Omental fat pad (tissue), 4 donors: ENCODE measurements at places on chromosomes 4 and X. TPM values are rescaled to one million over a fixed set of nuclear protein-coding genes. Genes with fewer than 3 reads are reported as not detected.

DNA sequence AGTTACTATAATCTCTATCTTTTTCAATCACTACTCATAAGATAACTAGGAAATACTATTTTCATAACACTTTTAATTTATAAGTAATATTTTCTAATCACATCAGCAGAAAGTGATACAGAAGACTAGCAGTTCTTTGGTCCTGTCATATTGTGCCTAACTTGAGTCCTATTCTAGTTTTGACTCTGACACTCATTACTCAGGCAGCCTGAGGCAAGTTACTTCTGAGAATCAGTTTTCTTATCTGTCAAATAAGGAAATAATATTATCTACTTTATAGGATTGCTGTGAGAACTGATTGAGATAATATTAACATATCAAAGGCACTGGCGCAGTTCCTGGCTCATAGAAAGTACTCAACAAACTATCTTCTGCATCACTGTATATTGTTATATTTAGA lies 17.8 kb downstream of the PITX2 start:
- DNase-seq: no peak

DNA sequence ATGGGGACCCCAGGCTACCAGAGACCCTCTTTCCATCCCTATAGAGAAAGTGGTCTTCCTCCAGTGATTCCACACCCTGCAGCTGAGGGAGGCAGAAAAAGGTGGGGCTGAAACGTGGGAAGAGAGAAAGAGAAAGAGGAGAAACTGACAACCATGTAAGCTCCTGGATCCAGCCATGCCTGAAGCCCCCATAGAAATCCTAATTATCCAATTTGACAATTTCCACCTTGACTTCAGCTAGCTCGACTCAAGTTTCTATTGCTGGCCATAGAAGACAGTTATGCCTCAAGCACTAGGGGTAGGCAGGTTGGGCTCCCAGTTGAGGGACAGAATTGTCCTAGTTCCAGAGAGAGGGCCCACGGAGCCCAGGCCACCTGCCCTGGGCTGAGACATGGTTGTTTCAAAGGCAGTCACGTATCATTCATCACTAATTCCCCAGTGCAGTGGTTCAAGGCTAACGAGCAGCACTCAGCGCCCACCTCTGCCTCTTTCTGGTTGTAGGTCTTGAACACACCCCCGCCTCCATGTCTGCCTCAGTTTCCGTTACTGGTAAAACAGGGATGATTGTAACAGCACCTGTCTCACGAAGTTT lies 39.8 kb upstream of the ASMTL start:
- no peak for DNase-seq

DNA sequence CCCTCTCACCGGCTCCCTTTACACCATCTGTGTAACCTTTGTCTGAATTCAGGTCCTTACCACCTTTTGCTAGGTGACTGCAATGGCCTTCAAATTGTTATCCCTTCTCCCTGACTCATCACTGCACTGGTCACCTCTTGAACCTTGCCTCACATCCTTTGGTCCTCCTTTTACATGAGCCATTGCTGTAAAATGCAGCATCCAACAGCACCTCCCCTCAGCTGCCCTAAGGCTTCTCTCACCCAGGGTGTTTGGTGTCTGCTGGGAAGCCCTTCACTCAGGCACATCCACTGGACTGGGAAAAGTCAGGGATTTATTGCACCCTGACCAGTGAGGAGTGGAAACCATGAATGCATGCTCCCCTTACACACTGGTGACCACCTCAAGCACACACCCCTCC lies 192.5 kb upstream of the GATB start:
- no peak for DNase-seq

Gene CDKL5
- 4.5 TPM for total RNA-seq

Gene GLRA2
- total RNA-seq: not detected

DNA sequence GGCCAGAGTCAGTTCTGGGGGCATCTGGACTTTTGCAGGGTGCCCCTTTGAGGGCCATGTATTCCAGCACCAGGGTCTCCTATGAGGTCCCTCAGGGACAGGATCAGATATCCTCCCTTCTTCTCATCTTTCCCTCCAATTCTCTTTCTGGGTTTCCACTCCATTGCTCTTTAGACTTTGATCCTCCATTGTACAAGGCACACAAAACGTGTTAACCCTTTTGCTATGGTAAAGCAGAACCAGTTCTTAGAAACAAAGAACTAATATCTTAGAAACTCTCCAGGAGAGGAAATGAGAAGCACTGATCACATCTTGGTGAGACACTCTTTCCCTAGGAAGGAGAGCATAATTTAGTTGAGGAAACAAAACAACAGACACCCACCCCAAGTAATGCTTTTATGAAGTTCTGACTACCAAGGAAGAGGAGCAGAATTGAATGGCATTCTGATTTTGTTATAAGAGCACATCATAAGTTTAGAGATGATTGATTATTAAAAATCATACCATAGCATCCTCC lies 200.7 kb upstream of the NPY2R start:
- DNase-seq: no peak

DNA sequence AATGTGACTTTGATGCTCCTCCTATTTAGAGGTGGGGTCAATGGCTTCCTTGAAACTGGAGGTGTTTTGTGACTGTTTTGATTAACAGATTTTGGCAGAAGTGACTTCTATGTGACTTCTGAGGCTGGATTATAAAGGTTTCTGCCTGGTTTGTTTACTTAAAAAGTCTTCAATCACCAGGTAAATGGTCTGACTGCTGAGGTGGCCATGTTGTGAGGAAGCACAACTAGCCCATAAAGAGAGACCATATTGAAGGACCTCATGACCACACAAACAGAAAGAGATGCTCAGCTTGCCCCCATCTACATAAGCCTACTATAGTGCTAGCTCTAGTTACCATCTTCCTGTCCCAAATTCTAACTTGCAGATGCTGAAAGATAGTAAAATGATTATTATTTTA lies 14.3 kb upstream of the LSM6 start:
- DNase-seq: no peak

DNA sequence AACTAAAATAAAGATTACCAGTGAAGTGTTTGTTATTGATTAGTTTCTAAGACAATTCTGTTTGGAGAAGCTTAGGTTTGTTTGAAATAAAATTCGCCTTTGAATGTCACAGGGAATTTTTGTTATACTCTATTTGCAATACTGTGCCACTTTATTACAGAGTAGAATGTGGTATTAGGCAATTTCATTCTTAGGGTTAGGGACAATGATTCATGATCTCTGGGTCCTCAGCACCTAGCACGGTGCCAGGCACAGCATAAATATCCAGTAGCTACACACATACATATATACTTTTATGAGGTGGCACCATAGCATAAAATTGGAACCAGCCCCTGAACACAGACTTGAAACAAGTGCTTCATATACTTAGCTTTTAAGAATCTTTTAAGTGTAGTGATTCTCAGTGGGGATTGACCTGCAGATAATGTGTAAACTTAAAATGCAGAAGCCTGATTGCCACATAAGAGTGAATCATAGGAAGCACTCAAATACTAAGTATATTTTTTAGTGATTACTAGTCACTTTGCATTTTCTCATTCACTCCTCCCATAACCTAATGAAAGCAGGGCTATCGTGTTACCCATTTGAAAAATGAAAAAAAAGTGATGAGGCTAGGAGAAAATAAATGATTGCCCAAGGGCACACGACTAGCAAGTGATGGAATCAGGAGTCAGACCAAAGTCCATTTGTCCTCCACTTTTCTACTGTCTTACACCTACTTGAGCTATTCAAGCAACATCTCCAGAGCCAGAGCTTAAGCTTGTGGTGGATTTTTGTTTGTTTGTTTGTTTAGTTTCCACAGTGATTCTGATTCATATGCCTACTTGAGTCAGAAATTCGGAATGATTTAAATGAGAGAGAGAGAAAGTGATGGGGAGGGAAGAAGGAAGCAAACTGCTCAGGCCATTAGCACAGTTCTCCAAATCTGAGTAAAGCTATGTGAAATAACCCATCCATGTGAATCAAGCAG lies 366.0 kb upstream of the FGF13 start:
- DNase-seq: no peak

- DNase-seq: no peak
Measured at GRCh38 chr4:39181520-39181904, 817 bp upstream of the WDR19 start.

GRCh38 chr4:166577639-166578038 lies 656.7 kb downstream of the SPOCK3 start:
- no peak for DNase-seq

Gene MYOZ2
- total RNA-seq: not detected

- DNase-seq: no peak
Measured at GRCh38 chr4:143294710-143295275, 41.9 kb upstream of the GAB1 start.

GRCh38 chr4:137524725-137525369 lies 7.4 kb downstream of the PCDH18 start:
- no peak for DNase-seq

GRCh38 chr4:61820136-61820535 lies 620.0 kb downstream of the ADGRL3 start:
- DNase-seq: no peak

GRCh38 chr4:61630548-61630947 lies 430.4 kb downstream of the ADGRL3 start:
- DNase-seq: no peak

DNA sequence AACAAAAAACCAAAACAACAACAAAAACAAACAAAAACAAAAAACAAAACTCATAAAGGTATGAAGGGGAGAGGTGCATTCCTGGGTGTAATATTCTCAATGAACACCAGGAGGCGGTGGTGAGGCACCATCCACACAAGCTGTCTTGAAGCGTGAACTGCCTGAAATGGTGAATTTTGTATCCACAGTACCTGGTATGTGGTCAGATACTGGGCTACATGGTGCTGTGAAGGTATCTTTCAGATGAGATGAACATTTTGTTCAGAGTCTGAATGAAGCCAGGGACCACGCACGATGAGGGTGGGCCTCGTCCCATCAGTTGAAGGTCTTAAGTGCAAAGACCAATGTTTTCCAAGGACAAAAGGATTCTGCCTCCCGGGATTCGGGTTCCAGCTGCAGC lies 58.5 kb downstream of the ASMT start:
- no peak for DNase-seq

Gene MAOA
- total RNA-seq: 477 TPM

DNA sequence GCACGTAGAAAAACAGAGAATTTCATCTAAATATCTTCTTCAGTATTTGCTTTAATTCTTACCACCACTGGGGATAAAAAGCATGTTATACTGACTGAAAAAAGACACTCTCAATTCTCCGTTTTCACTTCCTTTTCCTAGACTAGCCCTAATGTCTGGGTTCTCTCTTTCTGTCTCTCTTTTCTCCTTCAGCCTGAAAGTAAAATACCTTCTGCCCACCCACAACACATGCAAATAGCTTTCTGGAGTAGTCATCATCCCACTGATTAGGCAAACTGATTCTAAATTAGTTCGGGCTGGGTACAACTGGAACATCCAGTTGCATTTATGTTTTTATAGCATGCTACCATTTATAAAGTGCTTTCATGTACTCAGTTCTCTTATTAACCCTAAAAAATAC lies 142.4 kb upstream of the ANKRD50 start:
- no peak for DNase-seq

Gene RIPPLY1
- total RNA-seq: not detected

Gene SHROOM4
- 54.7 TPM for total RNA-seq

Gene ATXN3L
- total RNA-seq: not detected

Gene GPR82
- total RNA-seq: 0.09 TPM

DNA sequence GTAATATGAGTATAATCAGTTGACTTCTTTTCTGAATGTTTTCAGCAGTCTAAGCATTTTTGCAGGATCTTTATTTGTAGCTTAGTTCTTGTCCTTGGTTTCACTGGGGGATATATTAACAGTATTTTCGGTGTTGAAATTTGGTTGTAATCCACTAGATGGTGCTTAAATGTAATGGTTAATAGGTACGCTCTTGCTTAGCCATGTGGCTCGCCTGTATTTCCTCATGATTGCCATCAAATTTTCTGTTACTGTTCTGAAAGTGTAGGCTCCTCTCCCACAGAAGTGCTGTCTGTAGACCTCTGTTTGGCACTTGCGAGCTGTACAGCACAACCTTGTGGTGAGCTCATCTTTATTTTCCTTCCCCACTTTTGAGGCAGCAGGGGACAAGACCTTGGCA lies 3.9 kb upstream of the FAAH2 start:
- no peak for DNase-seq

DNA sequence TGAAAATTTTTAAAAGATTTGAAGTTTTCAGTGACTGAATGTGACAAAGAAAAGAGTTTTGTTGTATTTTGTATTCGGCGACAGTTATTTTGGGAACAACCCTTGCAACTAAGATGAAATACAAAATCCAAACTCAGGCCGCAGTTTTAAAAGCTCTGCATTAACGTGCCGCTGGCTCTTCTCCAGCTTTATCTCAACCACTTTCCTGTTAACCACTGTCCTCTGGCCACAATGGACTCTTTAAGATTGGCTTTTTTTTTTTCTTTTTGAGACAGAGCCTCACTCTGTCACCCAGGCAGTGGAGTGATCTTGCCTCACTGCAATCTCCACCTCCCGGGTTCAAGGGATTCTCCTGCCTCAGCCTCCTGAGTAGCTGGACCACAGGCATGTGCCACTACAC lies 22.1 kb upstream of the AMTN start:
- no peak for DNase-seq

Gene ALAS2
- total RNA-seq: 0.74 TPM

GRCh38 chr4:108651014-108651791 lies 804 bp downstream of the OSTC start:
- DNase-seq: no peak

DNA sequence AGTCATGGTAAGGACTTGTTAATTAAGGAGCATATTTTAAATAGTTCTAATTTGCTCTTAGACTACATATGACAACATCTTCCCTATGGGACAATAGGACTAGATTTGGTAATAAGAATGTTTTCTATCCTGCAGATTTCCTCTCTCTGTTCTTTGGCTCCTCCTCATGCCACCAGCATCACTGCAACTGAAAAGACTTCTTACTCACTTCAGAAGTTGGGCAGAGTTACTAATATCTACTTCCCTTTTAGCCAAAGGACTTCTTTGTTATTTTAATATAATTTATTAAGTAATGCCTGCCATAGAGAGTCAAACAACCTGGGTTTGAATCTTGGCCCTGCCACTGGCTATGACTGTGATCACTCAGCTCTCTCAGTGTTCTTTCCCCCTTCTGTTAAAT lies 16.4 kb downstream of the MMAA start:
- no peak for DNase-seq

- DNase-seq: no peak
Measured at GRCh38 chrX:23888887-23889501, 18.7 kb downstream of the APOO start.

- no peak for DNase-seq
Measured at GRCh38 chr4:8191136-8191747, 7.8 kb upstream of the SH3TC1 start.

Gene MAGEB2
- total RNA-seq: not detected
